H9 (cell line): ENCODE measurements at places on chromosomes 1 and 21. TPM values are rescaled to one million over a fixed set of nuclear protein-coding genes. Genes with fewer than 3 reads are reported as not detected.

PCAT6 gene
- 4.8 and 6.4 TPM in 2 replicates for total RNA-seq

PYHIN1 gene
- not detected in 2 replicates for total RNA-seq

- DNase-seq: no peak
- no peak overlapping the region for H3K4me3 ChIP-seq
- no peaks in the 10 kb centered on the region for H3K27me3 ChIP-seq
- H3K36me3 ChIP-seq: no peaks in the 10 kb centered on the region
Measured at GRCh38 chr1:87299661-87300060, 29.0 kb upstream of the LMO4 start.

GRCh38 chr1:40951943-40952743 lies 27.4 kb upstream of the CTPS1 start:
- no peak overlapping the region; the same call in 2 of the 3 replicates for H3K4me3 ChIP-seq
- H3K36me3 ChIP-seq: no peaks in the 10 kb centered on the region
- peaks cover 3% of the 10 kb centered on the region; the same call in 1 of the 2 replicates for H3K4me1 ChIP-seq
- H3K27ac ChIP-seq: no peak overlapping the region
- H3K27me3 ChIP-seq: no peaks in the 10 kb centered on the region

GRCh38 chr1:73537400-73537799 lies 660.6 kb downstream of the LRRIQ3 start:
- H3K27me3 ChIP-seq: no peaks in the 10 kb centered on the region
- H3K27ac ChIP-seq: no peak overlapping the region
- no peak overlapping the region for H3K4me3 ChIP-seq
- peaks cover 14% of the 10 kb centered on the region for H3K36me3 ChIP-seq
